ENCODE measurements at places on chromosomes 12 and 14.

DNA sequence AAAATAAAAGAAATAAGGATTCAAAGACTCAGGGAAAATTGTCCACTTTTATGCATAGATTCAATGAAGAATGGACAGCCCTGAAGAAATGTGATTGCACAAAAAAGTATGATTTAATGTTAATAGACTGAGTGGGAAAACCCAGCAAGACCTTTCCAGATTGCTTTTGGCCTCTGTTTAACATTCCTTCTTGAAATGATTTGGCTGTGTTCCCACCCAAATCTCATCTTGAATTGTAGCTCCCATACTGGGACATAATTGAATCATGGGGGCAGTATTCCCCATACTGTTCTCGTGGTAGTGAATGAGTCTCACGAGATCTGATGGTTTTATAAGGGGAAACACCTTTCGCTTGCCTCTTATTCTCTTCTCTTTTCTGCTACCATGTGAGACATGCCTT lies 1316.9 kb upstream of the SEL1L start:
- no peak for DNase-seq

DNA sequence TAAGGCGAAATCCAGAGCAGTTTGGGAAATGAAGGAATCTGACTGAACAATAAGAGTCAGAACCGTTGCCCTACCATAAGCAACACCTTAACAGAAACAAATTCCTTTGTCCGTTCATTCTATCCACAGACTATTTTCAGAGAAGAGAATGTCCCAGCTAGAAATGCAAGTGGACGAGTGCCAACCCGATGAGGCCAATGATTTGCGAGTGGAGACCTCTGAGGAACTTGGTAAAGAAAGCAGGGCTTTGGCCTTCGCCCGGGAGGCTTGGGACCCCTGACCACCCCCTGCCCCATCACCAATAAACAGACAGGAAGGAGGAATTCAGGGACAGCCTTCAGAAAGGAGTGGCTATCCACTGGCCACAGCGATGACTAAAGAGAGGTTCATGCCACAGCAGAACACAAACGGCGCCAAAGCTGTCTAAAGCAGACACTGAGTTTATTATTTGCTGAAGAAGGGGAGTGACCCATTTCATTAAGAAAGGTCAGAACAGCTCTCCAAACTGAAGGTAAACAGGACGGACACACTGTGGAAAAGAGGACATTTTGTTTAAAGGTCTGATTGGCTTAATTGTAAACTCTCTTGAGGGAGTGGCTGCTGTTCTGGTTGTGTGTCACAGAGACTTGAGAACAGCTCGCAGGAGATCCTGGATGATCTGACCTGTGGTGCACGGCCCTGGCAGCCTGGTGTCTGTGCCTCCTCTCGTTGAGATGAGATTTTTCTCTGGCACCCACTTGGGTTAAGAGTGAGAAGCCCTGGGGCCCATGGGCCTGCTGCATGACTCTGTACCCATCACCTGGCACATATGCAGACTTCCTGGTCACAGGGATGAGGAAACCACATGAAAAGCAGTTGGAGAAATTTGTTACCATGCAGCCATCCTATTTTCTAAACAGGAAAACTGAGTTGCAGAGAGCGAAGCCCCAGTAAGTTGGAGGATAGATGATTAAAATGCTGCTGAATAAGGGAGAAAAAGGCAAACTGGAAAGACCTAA lies 142.0 kb upstream of the PZP start:
- no peak for DNase-seq

GRCh38 chr12:31860401-31860800 lies 98.8 kb upstream of the RESF1 start:
- DNase-seq = no peak

GRCh38 chr12:66388517-66388916 lies 86.2 kb downstream of the HELB start:
- no peak for DNase-seq

DNA sequence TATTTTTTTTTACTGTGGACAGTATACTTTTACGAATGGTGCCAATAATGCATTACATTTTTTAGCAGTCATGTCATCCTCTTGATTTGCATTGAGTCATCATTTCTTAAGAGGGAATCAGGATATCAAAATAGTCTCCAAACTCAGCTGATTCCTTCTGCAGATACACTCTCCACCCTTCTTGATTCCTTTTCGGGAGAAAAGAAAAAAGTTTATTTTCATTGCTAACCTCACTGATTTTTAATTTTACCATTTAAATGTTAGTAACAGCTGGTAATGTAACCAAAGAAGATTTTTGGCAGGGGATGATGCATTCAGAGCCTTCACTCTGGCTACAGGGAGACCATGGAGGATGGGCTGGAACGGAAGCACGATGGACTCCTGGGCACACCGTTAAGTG lies 47.5 kb downstream of the MRPL42 start:
- DNase-seq = no peak
